Motor neuron (in vitro differentiated cells): ENCODE measurements at places on chromosomes 1 and 21. TPM values are rescaled to one million over a fixed set of nuclear protein-coding genes. Genes with fewer than 3 reads are reported as not detected.
A peak's percentile ranks its signal among the peaks of the same experiment; 100 is the strongest.

The DDAH1 gene
- total RNA-seq = 20.2 and 22.4 TPM in 2 replicates

The TCHHL1 gene
- total RNA-seq = 0.20 TPM in 1 of 2 replicates, not detected in the other

- no peak for ATAC-seq
Observed at GRCh38 chr1:109772658-109773202, 9.0 kb upstream of the EPS8L3 start.

The PLA2G2C gene
- total RNA-seq = 0.13 and 0.14 TPM in 2 replicates

The SPOCD1 gene
- 0.27 and 0.38 TPM in 2 replicates for total RNA-seq

GRCh38 chr1:216881695-216882094 lies 158.5 kb upstream of the ESRRG start:
- ATAC-seq = no peak

DNA sequence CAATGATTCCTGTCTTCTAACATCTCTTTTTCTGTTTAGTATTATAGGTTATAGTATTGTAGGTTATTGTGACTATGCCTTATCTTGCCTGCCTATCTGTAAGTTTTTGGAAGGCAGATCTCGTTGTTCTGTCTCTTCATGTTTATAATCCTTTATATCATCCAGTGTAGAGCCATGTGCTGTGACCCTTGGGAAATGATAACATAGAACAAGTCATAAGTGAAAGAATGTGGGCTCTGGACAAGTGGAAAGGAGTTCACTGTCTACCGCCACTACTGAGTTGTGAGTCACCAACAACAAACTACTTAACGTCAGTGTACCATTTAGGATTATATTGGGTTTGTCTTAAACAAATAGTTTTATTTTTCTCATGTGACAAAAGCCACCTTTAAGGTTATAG lies 139.3 kb downstream of the LYPLAL1 start:
- ATAC-seq = no peak

The UBXN10 gene
- 0.19 TPM in 1 of 2 replicates, not detected in the other for total RNA-seq

DNA sequence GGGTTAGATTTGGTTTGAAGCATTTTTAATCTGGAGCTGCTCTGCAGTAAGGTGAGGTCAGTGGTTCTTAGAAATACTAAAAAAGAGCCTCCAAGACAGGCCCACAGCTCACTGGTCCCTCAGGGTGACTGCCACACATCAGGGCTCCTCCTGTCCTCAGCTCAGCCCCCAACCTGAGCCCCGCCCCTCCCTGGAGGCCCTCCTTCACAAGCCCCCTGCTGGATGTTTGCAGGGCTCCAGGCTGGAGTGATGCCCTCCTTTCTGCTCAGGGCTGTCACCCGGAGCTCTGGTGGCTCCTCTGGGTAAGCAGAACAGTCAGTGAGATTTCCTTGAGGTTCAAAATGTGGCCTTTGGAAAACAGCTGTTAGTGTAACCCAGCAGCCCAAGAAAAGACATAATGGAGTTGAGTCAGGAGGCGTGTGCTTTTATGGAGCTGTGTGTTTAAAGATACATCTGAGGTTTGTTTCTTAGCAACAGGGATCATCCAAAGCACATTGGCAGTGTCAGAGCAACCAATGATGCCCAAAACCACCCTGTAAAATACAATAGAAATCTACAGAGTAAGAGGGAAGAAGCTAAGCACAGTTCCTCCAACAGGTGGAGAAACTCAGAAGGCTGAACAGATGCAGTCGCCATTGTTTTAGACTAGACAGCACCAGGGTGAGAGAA lies 21.4 kb downstream of the STUM start:
- peak; percentile 81 for ATAC-seq

GRCh38 chr1:91712981-91713841 lies 172.7 kb downstream of the TGFBR3 start:
- ATAC-seq = peak; percentile 88

The HNRNPU gene
- 657 and 668 TPM in 2 replicates for total RNA-seq

- no peak for ATAC-seq
Observed at GRCh38 chr21:39047046-39047445, 136.2 kb downstream of the PSMG1 start.

- no peak for ATAC-seq
Observed at GRCh38 chr1:213135572-213135971, 84.5 kb downstream of the RPS6KC1 start.
